ENCODE measurements at places on chromosomes 11 and 22.

GRCh38 chr11:129275828-129276227 lies 83.7 kb upstream of the ARHGAP32 start:
- peaks cover 57% of the 10 kb centered on the region for H3K4me1 ChIP-seq
- no peak overlapping the region for H3K4me3 ChIP-seq
- no peaks in the 10 kb centered on the region for H3K36me3 ChIP-seq

DNA sequence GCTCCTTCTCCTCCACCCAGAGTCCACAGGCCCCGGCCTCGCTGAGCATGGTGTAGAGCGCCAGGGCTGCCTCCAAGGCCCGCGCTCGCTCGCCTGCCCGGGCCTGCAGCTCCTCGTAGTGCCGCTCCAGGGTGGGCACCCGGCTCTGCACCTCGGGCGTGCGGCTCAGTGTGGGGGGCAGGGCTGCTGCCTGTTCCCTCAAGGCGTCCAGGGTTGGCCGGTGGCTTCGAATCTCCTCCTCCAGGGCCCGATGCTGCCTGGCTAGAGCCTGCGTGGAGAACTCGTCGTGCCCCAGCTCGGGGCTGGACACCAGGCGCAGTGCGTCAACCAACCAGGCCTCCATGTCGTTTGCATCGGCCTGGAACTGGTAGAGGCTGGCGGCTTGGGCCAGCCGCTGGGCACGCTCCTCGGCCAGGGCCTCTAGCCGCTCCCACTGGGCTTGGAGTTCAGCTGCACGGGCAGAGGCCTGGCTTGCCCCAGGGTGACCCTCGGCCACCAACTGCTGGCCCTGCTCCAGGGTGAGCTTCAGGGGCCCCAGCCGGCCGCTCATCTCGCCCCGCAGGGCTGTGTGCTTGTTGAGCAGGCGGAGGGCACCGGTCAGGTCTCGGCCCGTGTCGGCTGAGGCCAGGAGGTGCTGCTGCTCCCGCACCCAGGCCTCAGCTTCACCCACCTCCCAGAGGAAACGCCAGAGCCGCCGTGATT lies 24.2 kb downstream of the SPTBN2 start:
- H3K27me3 ChIP-seq, result no peaks in the 10 kb centered on the region
- H3K4me1 ChIP-seq, result no peaks in the 10 kb centered on the region
- no peak for DNase-seq

DNA sequence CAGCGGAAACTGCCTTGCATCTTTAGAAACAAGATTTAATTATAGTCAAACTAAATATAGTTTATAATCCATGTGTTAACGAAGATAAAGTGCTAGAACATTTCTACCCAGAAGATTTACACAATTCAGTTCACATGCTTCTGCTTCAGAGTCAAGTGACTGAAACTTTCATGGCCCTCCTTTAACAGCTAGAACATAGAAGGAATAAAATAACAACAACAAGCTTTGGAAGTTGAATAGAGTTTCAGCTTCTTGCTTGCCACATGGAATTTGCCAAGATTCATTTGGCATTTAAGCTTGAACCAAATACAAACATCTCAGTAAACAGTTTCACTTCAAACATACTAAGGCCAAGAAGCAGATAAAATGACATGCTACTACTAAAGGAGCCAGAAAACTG lies 676.3 kb upstream of the ANO3 start:
- H3K4me1 ChIP-seq, result no peaks in the 10 kb centered on the region
- no peak overlapping the region for H3K4me3 ChIP-seq
- no peaks in the 10 kb centered on the region for H3K36me3 ChIP-seq
- H3K27ac ChIP-seq, result no peak overlapping the region
- no peak for DNase-seq
- no peaks in the 10 kb centered on the region for H3K27me3 ChIP-seq

DNA sequence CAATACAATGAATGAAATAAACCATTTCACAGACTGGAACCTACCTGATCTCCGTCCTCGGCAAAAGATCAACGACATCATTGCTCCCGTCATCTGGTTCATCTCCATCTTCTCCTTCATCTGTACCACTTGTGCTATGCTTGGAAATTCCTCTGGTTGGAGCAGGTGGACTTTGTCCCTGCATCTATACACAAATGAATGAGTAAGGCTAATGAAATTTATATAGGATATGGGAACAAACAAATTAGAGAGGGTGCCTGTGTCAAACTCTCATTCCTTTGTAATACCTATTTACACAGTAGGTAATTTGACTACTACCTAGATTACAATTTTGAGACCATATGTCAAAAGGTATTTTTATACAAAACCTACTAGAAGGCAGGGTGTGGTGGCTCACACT lies 59.4 kb downstream of the F2 start:
- no peak overlapping the region for H3K27ac ChIP-seq
- H3K4me1 ChIP-seq, result no peaks in the 10 kb centered on the region
- H3K27me3 ChIP-seq, result no peaks in the 10 kb centered on the region
- no peak overlapping the region for H3K4me3 ChIP-seq
- no peak for DNase-seq

GRCh38 chr11:64469288-64469687 lies 110.3 kb downstream of the RPS6KA4 start:
- peaks cover 37% of the 10 kb centered on the region for H3K27me3 ChIP-seq
- 0 out of 2 replicates have a peak, but pooled peaks cover 2% of the 10 kb centered on the region for H3K4me1 ChIP-seq
- no peak overlapping the region for H3K27ac ChIP-seq
- no peaks in the 10 kb centered on the region for H3K36me3 ChIP-seq

DNA sequence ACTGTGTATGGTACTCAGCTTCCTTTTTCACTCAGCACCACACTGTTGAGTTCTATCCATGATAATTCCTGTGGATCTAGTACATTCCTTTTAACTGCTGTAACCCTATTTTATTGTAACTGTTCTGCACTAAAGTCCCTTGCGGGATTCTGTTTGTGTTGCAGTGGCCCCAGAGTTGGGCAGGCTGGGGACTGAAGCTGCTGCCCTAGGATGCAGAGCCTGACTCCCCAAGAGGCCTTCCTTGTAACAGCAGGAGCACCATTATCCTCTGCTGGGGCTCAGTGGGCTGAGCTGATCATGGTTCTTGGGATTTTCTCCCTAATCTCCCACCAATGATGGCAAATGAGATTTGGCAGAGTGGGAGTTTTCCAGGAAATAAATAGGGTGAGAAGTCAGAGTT lies 77.7 kb downstream of the CABIN1 start:
- no peak for DNase-seq
- no peaks in the 10 kb centered on the region for H3K4me1 ChIP-seq
- no peak overlapping the region for H3K4me3 ChIP-seq
- no peak overlapping the region for H3K27ac ChIP-seq
- H3K36me3 ChIP-seq, result peaks cover 57% of the 10 kb centered on the region
- no peaks in the 10 kb centered on the region for H3K27me3 ChIP-seq

DNA sequence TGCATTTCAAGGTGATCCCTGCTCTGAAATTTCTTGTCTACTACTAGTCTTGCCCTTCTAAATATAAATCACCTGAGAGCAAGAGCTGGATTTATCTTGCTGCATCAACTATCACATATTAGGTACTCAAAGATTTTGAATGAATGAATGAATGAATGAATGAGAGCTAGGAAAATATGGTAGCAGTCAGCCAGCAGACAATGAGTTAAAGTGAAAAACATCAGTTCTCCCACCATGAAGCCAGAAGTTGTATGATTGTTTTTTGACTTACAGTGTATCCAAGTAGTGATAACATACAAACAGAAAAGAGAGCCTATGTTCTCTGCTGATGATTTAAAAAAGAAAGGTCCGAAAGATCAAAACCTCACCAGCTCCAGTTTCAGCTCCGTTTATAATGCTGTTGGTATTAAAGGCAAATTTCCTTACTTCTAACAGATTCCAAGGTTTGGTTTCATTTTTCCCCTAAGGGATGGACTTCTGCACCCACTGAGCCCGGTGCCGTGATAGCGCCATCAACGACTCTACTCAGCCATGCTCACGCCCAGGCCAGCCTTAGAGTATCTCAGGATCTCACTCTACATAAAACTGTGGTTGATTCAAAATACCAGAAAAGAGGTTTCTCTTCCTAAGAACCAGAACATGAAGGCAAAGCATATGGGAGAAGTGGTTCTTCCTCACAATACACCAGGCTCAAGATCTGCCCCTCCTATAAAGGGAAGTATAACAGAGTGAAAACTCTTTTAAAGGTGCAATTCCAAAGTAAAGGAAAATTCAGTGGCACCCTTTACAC lies 92.0 kb downstream of the SGSM3 start:
- no peak overlapping the region for H3K4me3 ChIP-seq
- H3K27ac ChIP-seq, result no peak overlapping the region
- H3K4me1 ChIP-seq, result no peaks in the 10 kb centered on the region
- H3K36me3 ChIP-seq, result peaks cover 5% of the 10 kb centered on the region
- no peaks in the 10 kb centered on the region for H3K27me3 ChIP-seq
- DNase-seq, result no peak

DNA sequence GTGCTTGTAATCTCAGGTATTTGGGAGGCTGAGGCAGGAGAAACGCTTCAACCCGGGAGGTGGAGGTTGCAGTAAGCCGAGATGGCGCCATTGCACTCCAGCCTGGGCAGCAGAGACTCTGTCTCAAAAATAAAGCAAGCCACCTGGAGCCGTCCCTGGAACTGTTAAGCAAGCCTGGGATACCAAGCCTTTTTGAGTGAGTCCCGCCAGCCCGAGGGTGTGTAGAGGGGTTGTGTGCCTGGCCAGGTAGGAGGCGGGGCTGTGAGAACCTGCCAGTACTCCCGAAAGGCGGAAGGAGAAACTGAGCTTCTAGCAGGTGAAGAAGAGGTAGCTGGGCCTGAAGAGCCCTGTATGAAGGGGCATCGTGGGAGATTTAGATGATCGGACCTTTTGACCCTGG lies 52.4 kb downstream of the TRIOBP start:
- no peak for DNase-seq
- peaks cover 25% of the 10 kb centered on the region for H3K27me3 ChIP-seq
- H3K36me3 ChIP-seq, result peaks cover 2% of the 10 kb centered on the region
- H3K4me3 ChIP-seq, result no peak overlapping the region

DNA sequence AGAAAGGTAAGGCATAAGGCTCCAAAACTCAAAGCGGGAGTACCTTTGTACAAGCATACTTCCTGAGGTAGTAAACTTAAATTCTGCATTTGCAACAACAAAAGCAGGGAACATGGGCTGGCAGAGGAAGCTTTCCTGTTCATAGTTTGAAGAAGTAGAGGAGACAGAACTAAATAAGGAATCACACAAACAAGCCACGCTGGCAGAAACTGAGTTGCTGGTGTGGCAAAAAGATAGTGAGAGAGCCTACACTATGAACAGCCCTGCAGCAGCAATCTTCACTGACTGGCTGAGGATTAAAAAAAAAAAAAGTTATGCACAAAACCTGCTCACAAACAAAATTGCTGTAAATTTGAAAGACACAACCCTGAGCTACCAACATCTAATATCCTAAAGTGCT lies 46.5 kb downstream of the FCHSD2 start:
- DNase-seq, result no peak
- H3K4me3 ChIP-seq, result no peak overlapping the region
- H3K4me1 ChIP-seq, result peaks cover 14% of the 10 kb centered on the region

DNA sequence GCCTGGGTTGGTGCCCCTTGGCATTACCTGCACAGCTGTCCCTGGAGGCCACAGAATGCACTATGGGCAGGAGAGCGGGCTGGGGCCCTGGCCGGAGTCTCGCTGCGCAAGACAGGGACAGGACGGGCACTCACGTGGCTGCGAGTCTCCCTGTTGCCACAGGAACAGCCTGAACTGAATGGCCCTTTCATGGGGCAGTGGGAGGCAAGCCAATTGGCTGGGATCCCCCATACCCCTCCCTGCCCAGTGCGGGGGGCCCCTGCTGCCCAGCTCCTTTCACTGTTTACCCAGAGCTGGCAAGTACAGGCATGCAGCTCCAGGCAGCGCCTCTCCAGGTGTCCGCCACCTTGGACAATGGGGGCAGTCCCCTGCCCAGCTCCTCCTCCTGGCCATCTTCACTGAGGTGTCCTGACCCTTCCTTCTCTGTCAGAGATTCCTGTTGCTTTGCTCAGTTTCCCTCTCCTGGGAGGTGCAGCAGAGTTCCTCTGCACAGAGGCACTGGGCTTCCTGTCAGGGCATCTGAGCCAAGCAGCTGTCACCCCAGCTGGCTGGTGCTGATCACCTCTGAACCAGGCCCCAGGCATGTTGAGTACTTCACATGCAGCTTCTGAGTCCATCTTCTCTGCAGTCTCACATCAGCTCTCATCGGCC lies 5.2 kb downstream of the USP2 start:
- peaks cover 18% of the 10 kb centered on the region for H3K27me3 ChIP-seq
- H3K4me3 ChIP-seq, result no peak overlapping the region
- no peaks in the 10 kb centered on the region for H3K36me3 ChIP-seq
- no peak for DNase-seq
- peaks cover 74% of the 10 kb centered on the region for H3K4me1 ChIP-seq

- no peaks in the 10 kb centered on the region for H3K27me3 ChIP-seq
- no peaks in the 10 kb centered on the region for H3K36me3 ChIP-seq
- H3K27ac ChIP-seq, result peak overlapping the region; percentile 54
- no peak overlapping the region for H3K4me3 ChIP-seq
- H3K4me1 ChIP-seq, result peaks cover 69% of the 10 kb centered on the region
These were observed 14.6 kb upstream of the ADSL start for GRCh38 chr22:40331706-40332105.

GRCh38 chr11:110121204-110121603 lies 28.0 kb downstream of the ZC3H12C start:
- DNase-seq, result no peak
- H3K27me3 ChIP-seq, result no peaks in the 10 kb centered on the region
- no peak overlapping the region for H3K4me3 ChIP-seq
- H3K4me1 ChIP-seq, result peaks cover 12% of the 10 kb centered on the region
- no peak overlapping the region for H3K27ac ChIP-seq

- H3K27ac ChIP-seq, result no peak overlapping the region
- H3K4me3 ChIP-seq, result no peak overlapping the region
- no peak for DNase-seq
- no peaks in the 10 kb centered on the region for H3K36me3 ChIP-seq
- peaks cover 59% of the 10 kb centered on the region for H3K4me1 ChIP-seq
These were observed 97.4 kb downstream of the NTM start for GRCh38 chr11:131467645-131468394.

GRCh38 chr22:42688241-42689211 lies 32.1 kb downstream of the A4GALT start:
- peaks cover 19% of the 10 kb centered on the region for H3K4me1 ChIP-seq
- DNase-seq, result peak; percentile 48
- no peaks in the 10 kb centered on the region for H3K36me3 ChIP-seq
- no peak overlapping the region for H3K4me3 ChIP-seq

DNA sequence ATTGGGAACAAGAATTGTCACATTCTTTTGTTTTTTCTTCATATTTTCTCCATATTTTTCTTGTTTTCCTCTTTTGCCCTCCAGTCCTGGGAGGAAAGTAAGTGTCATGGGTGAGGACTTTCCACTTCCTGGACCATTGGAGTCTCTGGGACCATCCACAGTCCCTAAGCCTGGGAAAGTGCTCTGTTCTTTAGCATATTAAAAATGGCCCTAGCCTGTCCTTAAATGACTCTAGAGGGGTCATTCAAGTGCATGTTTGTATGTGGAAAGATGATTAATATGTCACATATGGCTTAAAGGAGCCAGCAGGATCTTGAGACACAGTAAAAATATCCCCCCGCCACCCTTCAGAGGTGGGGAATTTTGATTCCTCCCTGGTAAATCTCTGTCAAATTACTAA lies 20.1 kb upstream of the SCGB1D1 start:
- no peaks in the 10 kb centered on the region for H3K36me3 ChIP-seq
- DNase-seq, result no peak
- H3K4me3 ChIP-seq, result no peak overlapping the region
- H3K27me3 ChIP-seq, result peaks cover 11% of the 10 kb centered on the region
- H3K27ac ChIP-seq, result no peak overlapping the region
